ENCODE measurements at places on chromosomes 12 and 14.

DNA sequence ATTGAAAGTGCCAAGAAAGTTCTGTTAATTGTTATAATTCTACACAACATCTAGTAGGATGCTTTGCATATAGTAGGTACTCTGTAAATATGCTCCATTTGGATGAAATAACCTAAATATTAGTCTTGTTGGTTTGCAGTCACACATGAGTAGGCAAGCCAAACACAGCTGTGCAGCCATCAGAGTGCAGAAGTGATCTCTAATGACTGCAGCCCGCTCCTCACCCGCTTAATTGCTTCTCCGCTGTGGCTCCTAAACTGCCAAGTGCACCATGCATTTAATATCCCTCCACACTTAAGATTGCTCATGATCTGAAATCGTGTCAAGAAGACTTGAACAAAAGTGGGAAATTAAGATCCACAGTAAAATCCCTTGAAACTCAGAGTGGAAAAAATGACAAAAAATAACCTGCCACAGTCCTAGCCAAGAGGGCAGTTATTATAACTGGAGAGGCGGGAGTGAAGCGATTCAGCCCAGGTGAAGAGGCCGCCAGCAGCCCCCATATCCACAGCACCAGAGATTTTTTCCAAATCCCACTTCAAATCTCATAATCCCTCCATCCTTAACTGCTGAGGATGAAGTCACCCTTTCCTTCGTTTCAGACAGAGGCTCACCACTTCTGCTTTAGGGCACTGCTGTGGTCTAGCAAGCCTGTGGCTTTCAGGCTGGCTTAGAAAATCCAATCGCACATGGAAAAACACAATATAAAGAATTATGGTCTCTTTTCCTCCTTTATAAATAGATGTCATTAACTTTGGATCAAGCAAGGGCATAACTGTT lies 69.5 kb downstream of the TMEM30B start:
- no peaks in the 10 kb centered on the region for H3K27me3 ChIP-seq
- no peak overlapping the region for H3K27ac ChIP-seq
- no peaks in the 10 kb centered on the region for H3K4me1 ChIP-seq
- no peak for DNase-seq
- no peak overlapping the region for H3K4me3 ChIP-seq

GRCh38 chr14:100825713-100826331 lies at the start of gene MEG3:
Gene MEG3, plus strand, starts transcription at chr14:100826118.
- peak within 1 kb of the TSS; percentile 47 for H3K27ac ChIP-seq
- no peaks in the 10 kb centered on the region for H3K36me3 ChIP-seq
- peak; percentile 63 for DNase-seq
- H3K27me3 ChIP-seq = no peaks in the 10 kb centered on the region
- peaks cover 4% of the 10 kb centered on the region for H3K4me1 ChIP-seq

DNA sequence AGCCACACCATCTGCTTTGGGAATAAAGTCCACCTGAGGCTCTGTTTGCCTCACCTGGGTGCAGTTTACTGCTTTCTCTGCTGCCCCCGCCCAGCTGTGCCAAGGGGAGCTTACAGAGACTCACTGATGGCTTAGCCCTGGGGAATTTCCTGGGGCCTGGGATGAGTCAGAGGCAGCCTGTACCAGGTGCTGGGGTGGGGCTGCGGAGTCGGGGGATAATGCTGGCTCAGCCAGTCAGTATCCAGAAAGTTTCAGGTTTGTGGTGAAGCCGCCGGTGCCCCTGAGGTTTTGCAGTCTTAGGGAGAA lies 22.3 kb downstream of the PLEKHG3 start:
- peaks cover 33% of the 10 kb centered on the region for H3K4me1 ChIP-seq
- DNase-seq = no peak
- no peaks in the 10 kb centered on the region for H3K36me3 ChIP-seq
- H3K4me3 ChIP-seq = no peak overlapping the region

- H3K4me1 ChIP-seq = no peaks in the 10 kb centered on the region
- no peaks in the 10 kb centered on the region for H3K27me3 ChIP-seq
- no peaks in the 10 kb centered on the region for H3K36me3 ChIP-seq
- no peak overlapping the region for H3K4me3 ChIP-seq
- H3K27ac ChIP-seq = no peak overlapping the region
These were observed 283.1 kb downstream of the FLRT2 start for GRCh38 chr14:85813040-85813439.

DNA sequence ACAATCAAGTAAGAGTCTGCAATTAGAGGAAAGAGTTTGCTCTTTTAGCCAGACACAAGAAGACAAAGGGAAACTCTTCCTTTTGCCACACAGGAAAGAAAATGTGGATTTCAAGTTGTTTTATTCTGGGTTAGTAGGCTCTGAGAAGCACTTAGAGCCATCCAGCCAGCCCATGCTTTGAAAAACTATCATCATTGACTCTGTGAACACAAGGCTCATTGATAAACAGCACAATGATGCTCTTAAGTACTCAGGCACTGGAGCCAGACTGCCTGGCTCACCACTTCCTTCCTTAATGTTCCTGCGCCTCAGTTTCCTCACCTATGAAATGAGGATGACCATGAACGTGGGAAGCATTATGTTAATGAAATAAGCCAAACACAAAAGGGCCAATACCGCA lies 150.2 kb upstream of the EEA1 start:
- no peak overlapping the region for H3K27ac ChIP-seq
- no peak overlapping the region for H3K4me3 ChIP-seq
- H3K27me3 ChIP-seq = no peaks in the 10 kb centered on the region
- H3K4me1 ChIP-seq = peaks cover 3% of the 10 kb centered on the region
- no peak for DNase-seq

DNA sequence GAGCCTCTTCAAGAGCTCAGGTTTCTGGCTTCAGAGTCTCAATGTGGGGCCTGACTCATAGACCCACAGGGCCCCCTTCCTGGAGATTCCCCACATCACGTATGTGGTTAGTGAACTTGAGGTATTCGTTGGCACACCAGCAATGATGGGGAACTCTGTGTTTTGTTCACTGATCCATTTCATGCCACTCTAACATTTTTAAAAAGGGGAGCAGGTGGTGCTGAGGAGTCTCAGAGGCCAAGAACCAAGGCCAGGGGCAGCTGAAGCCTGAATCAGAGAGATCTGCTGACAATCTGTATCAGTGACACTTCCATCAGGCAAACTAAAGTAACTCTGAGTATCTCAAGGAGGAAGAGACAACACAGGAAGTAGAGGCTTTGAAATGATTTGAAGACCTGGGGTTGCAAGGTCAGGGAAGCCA lies 323.4 kb downstream of the VRK1 start:
- H3K4me3 ChIP-seq = no peak overlapping the region
- DNase-seq = no peak
- no peaks in the 10 kb centered on the region for H3K27me3 ChIP-seq
- H3K4me1 ChIP-seq = no peaks in the 10 kb centered on the region

- no peaks in the 10 kb centered on the region for H3K4me1 ChIP-seq
- no peak overlapping the region for H3K27ac ChIP-seq
- H3K36me3 ChIP-seq = no peaks in the 10 kb centered on the region
These were observed 77.6 kb downstream of the SLC2A13 start for GRCh38 chr12:40028296-40028695.

DNA sequence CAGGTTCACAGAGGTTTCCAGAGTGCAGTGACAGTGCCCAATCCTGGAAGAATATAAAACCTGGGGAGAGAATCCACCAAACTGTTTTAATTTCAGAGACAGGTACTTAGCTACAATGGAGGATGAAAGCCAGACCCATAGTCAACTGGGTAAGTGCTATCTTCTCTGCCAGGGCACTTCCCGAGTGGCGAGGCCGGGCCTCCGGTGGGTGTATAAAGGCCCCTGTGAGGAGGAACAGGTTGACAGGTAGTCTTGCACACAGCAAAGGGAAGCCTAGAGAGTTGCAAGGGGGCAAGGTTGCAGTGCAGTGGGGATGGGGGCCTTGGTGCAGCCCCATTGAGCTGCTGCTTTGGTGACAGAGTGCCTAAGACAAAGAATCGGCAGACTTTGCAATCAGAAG lies 130.7 kb downstream of the SLC38A6 start:
- H3K4me3 ChIP-seq = no peak overlapping the region
- no peak overlapping the region for H3K27ac ChIP-seq
- DNase-seq = no peak
- H3K27me3 ChIP-seq = no peaks in the 10 kb centered on the region
- peaks cover 21% of the 10 kb centered on the region for H3K4me1 ChIP-seq

DNA sequence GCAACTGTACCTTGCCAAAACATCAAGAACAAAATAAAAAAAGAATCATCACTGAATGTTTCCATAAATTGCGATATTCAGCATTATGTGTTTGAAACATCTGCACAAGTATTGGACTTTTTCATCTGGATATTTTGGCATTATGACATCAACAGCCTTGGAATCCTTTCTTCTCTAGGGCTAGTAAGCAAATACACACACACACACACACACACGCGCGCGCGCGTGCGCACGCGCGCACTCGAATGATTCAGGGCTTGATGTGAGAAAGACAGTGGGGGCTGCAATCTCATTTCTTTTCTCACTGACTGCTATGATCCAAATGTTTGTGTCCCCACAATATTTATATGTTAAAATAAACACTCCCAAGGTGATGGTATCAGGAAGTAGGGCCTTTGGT lies 90.0 kb upstream of the SLC38A4 start:
- no peaks in the 10 kb centered on the region for H3K4me1 ChIP-seq
- H3K4me3 ChIP-seq = no peak overlapping the region
- no peak overlapping the region for H3K27ac ChIP-seq
- H3K36me3 ChIP-seq = no peaks in the 10 kb centered on the region
- H3K27me3 ChIP-seq = no peaks in the 10 kb centered on the region

- no peaks in the 10 kb centered on the region for H3K27me3 ChIP-seq
- H3K27ac ChIP-seq = no peak overlapping the region
- H3K4me3 ChIP-seq = no peak overlapping the region
- no peaks in the 10 kb centered on the region for H3K4me1 ChIP-seq
These were observed 172.4 kb upstream of the SOX5 start for GRCh38 chr12:24121911-24122310.

- H3K36me3 ChIP-seq = no peaks in the 10 kb centered on the region
- peaks cover 8% of the 10 kb centered on the region for H3K4me1 ChIP-seq
- H3K27me3 ChIP-seq = no peaks in the 10 kb centered on the region
- H3K27ac ChIP-seq = no peak overlapping the region
- no peak for DNase-seq
- no peak overlapping the region for H3K4me3 ChIP-seq
These were observed 33.1 kb upstream of the YBX3 start for GRCh38 chr12:10756194-10756593.

- H3K27ac ChIP-seq = peak within 1 kb of the TSS; percentile 36
- DNase-seq = peak; percentile 90
- H3K36me3 ChIP-seq = no peaks in the 10 kb centered on the region
- peaks cover 13% of the 10 kb centered on the region for H3K4me1 ChIP-seq
- peak within 1 kb of the TSS; percentile 64 for H3K4me3 ChIP-seq
- no peaks in the 10 kb centered on the region for H3K27me3 ChIP-seq
These were observed at the start of gene EGLN3 for GRCh38 chr14:33950320-33951182. Gene EGLN3, minus strand, starts transcription at chr14:33951074. Its CDS starts 322 bp downstream, at chr14:33950752.

GRCh38 chr12:121251838-121252237 lies 41.9 kb downstream of the P2RX4 start:
- no peaks in the 10 kb centered on the region for H3K27me3 ChIP-seq
- H3K4me3 ChIP-seq = no peak overlapping the region
- no peak overlapping the region for H3K27ac ChIP-seq
- no peaks in the 10 kb centered on the region for H3K4me1 ChIP-seq

DNA sequence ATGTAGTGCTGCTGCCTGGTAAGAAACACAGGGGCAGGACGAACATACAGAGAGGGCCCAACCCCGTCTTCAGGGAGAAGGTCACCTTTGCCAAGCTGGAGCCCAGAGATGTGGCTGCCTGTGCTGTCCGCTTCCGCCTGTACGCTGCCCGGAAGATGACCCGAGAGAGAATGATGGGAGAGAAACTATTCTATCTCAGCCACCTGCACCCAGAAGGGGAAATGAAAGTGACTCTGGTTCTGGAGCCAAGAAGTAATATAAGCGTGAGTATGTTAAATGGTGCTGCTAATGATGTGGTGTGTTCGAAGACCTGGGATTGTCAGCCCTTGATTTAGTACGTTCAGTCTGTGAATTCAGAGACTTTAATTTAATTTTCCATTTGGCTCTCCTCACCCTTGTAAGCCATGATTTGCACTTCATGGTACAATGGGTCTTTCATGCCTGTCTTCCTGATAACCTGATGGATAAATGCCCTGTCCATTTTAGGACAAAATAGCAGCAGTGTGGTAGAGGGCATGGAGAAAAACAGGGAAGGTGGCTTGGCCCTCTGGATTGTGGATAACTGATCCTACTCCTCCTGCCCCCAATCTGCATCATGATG lies 318.9 kb downstream of the SNAPC1 start:
- H3K4me3 ChIP-seq = no peak overlapping the region
- no peaks in the 10 kb centered on the region for H3K27me3 ChIP-seq
- no peaks in the 10 kb centered on the region for H3K4me1 ChIP-seq
- H3K27ac ChIP-seq = no peak overlapping the region
- no peak for DNase-seq
- H3K36me3 ChIP-seq = no peaks in the 10 kb centered on the region

DNA sequence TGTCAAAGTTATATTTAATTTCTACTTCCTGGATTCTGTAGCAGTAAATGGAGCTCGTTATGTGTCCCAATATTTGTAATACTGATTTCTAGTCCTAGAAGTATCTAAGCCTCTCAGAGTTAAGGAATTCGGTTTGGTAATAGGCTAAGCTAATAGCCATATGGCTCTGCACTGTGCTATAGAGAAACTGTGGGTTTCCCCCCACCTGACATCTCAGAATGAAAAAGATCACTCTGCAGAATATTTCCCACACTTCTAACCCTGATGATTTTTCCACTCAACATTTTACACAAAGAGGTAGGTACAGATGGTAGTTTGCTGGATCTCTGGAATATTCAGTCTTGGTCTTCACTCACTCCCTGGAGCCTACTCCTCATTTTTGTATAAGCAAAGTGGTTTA lies 71.2 kb downstream of the BORCS5 start:
- no peak overlapping the region for H3K4me3 ChIP-seq
- no peak for DNase-seq
- H3K27ac ChIP-seq = no peak overlapping the region

DNA sequence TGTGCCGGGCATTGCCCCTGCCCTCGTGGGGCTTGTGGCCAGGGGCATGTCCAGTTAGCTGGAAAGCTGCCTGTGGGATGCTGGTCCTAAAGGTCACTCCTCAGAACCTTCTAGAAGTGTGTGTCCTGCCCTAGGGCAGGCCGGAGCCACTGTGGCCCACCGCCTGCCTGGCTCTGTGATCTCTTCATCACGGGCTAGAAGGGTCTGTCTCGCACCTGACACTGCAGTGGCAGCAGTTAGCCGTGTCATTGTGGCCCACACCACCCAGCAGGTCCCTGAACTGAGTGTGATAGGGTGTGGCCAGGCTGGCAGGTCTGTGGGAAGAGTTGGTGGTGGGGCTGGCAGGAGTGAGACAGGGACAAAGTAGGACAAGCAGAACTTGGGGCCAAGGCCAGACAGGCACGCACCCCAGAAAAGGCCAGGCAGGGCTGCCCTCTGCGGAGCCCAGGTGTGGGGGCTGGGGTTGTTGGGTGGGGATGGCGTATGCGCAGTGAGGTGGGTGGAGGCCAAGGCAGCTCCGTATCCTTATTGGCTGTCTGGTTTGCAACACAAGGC lies 41.2 kb downstream of the ADGRD1 start:
- H3K4me3 ChIP-seq = no peak overlapping the region
- H3K27me3 ChIP-seq = no peaks in the 10 kb centered on the region
- DNase-seq = no peak
- no peaks in the 10 kb centered on the region for H3K36me3 ChIP-seq
- peaks cover 9% of the 10 kb centered on the region for H3K4me1 ChIP-seq
- H3K27ac ChIP-seq = peak overlapping the region; percentile 29

GRCh38 chr12:96483116-96483515 lies 6.3 kb upstream of the CFAP54 start:
- no peaks in the 10 kb centered on the region for H3K27me3 ChIP-seq
- H3K36me3 ChIP-seq = no peaks in the 10 kb centered on the region
- no peaks in the 10 kb centered on the region for H3K4me1 ChIP-seq
- no peak overlapping the region for H3K4me3 ChIP-seq
- DNase-seq = no peak
